ENCODE measurements at places on chromosomes 5 and 9.
A peak's percentile ranks its signal among the peaks of the same experiment; 100 is the strongest.

GRCh38 chr9:107222020-107222522, 61.0 kb upstream of the RAD23B start:
- DNase-seq = no peak

DNA sequence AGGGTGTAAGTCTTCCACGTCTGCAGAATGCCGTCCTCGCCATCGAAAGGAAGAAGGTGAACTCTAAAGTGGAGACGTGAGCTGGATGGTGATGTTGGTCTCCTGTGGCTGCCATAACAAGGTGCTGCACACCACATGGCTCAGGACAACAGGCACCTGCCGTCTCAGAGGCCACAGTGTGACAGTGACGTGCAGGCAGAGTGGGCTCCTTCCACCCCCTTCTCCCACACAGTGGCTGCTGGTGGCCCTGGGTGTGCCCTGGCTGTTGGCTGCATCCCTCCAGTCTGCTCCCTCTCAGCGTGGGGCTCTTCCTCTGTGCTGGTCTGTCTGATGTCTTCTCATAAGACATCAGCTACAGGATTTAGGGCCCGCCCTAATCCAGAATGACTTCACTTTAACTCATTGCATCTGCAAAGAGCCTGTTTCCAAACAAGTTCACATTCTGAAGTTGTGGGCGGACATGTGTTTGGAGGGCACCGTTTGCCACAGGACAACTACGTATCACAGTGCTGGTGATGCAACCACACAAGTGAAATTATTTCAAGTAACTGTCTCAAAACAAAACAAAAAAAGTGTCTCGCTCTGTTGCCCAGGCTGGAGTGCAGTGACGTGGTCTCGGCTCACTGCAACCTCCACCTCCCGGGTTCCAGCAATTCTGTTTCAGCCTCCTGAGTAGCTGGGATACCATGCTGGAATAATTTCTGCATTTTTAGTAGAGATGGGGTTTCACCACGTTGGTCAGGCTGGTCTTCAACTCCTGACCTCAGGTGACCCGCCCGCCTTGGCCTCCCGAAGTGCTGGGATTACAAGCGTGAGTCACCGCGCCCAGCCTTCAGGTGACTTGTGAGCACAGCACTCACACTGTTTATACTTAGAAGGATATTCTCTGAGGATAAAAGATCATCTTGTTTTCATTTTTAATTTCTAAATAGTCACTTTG, 31.2 kb upstream of the CLPTM1L start:
- DNase-seq = no peak

GRCh38 chr9:36169708-36170107, 520 bp downstream of the CCIN start:
- DNase-seq = no peak

DNA sequence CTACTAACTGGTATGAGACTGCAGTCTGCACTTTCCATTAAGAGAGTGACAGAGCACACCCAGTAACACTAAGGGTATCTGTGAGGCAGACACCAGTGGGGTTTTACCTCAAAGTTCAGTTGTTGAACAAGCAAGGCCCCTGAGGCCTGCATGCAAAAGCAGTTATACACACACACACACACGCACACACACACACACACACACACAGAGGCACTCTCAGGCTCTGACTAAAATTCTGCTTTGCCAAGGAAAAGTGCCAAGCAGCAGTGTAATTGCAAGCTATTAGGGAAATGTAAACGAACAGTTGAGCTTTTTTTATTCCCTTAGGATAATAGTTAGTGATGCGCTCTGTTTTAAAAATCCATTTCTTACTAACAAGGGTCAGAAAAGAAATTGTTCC, 377.1 kb downstream of the SPOCK1 start:
- DNase-seq = no peak

DNA sequence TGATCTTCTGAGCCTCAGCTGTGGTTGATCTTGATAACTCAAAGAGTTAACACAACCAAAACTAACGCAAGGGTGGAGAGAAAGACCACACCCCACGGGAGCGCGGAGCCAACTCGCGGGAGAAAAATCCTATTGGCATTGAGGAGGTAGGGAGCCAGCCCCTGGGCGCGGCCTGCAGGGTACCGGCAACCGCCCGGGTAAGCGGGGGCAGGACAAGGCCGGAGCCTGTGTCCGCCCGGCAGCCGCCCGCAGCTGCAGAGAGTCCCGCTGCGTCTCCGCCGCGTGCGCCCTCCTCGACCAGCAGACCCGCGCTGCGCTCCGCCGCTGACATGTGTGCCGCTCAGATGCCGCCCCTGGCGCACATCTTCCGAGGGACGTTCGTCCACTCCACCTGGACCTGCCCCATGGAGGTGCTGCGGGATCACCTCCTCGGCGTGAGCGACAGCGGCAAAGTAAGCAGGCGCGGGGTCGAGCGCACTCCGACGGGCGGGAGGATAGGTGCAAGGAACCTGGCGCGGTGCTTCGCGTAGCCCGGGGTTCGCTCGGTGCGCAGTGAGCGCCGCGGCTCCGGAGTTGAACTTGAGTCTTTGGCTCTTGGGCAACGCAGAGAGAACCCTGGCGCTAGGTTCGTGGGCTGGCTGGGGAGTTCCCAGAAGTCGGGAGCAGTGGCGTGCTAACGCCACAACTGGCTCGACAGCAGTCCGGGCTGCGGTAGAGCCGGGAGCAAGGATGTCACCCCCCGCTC, at the start of gene GDA:
GDA (plus strand) TSS at position 210 of the 745 bp plus-strand sequence; CDS start at position 330, 120 bp downstream.
- no peak for DNase-seq

- DNase-seq = no peak
Measured at GRCh38 chr9:18796696-18797270, 236.2 kb downstream of the SAXO1 start.

- DNase-seq = no peak
Measured at GRCh38 chr5:171850324-171850947, 64.8 kb downstream of the SMIM23 start.

- DNase-seq = peak; percentile 29
Measured at GRCh38 chr9:71816916-71817451, 48.7 kb upstream of the CEMIP2 start.

- no peak for DNase-seq
Measured at GRCh38 chr9:37892063-37892462, 11.9 kb downstream of the SLC25A51 start.

DNA sequence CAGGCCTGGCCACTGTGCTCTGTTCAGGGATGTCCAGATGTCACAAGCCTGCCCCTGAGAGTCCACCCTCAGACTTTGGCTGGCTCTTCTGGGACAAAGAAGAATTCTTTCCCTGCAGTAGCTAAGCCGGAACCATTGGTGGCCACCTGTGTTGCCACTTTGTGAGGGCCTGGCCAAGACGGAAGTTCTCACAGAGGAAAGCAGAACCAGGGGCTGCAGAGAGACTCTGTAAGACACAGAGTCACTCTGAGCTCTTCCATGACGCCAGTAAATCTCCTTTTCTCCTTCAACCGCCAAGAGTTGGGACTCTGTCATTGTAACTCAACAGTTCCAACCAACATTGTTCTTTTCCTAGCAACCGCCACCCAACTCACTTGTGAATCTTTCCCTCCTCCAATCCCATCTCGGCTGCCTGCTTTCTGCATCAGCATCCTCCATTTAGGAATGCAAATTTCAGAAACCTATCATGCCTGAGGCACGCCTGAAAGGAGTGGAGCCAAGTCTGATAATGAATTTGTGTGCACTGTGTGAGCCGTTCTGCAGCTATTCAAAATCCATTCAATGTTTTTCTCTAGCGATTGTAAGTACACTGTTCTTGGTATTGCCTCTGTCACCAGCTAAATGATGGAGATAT, 37.8 kb upstream of the ATP6V1G1 start:
- DNase-seq = no peak

DNA sequence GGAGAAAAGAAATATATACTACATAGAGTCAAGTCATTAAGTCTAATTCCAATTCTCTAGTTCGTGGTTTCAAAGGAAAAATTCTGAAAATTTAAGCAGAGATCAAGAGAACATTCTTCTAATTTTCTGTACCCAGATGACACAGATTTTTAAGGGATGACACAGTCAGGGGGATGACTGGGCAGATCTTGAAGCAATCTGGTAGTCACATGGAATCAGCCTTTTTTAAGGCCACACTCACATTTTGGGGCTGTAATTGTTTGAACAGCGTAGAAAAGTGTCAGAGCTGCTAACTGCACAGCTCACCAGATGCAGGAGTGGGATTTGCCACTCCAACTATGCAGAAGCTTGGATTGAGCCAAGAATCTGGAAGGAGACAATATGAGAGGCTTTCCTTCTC, 20.4 kb downstream of the PDE4D start:
- no peak for DNase-seq

- no peak for DNase-seq
Measured at GRCh38 chr5:101677961-101678360, 618.1 kb downstream of the SLCO4C1 start.

DNA sequence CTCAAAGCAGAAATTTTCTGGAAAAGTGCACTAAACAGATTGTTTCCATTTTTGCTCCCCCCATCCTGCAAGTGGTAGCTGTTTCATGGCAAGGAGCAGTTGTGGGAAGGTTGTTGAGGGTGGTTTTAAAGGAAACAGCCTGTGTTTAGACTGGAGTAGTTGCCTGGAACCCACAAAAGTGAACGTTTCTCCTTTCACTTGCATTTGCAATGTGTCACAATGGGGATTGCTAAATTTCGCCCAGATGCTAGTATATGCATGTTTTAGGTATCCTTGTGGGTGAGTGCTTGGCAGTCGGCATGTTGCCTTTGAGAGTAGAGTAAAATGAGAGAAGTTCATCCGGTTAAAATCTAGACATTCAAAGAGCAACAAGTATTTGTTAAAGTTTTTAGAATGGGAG, 1099.9 kb upstream of the DMAC1 start:
- DNase-seq = no peak

GRCh38 chr5:120818128-120818527, 354.0 kb downstream of the PRR16 start:
- no peak for DNase-seq

All from CD8-positive, alpha-beta T cell (primary cell).